Calu3 (cell line): ENCODE measurements at places on chromosomes 11 and 22. TPM values are rescaled to one million over a fixed set of nuclear protein-coding genes. Genes with fewer than 3 reads are reported as not detected.

Gene MB
- total RNA-seq, result 0.37 TPM in 1 of 2 replicates, not detected in the other

Gene PDGFD
- total RNA-seq, result 5.1 and 7.2 TPM in 2 replicates

Gene FAT3
- total RNA-seq, result 0.22 and 0.68 TPM in 2 replicates

Gene VPREB1
- total RNA-seq, result not detected in 2 replicates

- DNase-seq, result no peak
These were observed 62.4 kb downstream of the CRYBB2 start for GRCh38 chr22:25281675-25282345.

- peak; percentile 71 for DNase-seq
These were observed 1.7 kb upstream of the SCO2 start for GRCh38 chr22:50526834-50527801.
